Breast epithelium (tissue), 4 donors: ENCODE measurements at places on chromosomes 4 and X. TPM values are rescaled to one million over a fixed set of nuclear protein-coding genes. Genes with fewer than 3 reads are reported as not detected.

DNA sequence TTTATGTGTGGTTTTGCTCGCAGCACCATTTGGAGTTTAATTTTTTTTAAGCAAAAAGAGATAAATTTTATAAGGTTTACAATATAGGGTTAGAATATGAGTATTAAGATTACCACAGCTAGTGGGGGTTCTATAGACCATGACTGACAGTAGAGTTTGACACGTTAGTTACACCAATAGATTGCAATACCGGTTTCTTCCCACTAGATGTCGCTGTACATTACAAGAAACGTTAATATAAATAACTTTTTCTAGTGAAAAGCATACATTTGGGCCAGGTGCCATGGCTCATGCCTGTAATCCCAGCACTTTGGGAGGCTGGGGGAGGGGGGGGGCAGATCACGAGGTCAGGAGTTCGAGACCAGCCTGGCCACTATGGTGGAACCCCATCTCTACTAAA is 433.6 kb downstream of the MAGEB5 start:
- H3K36me3 ChIP-seq = no peaks in the 10 kb centered on the region
- no peak overlapping the region for H3K4me3 ChIP-seq
- no peak for DNase-seq
- no peak overlapping the region for H3K27ac ChIP-seq
- no peaks in the 10 kb centered on the region for H3K4me1 ChIP-seq
- H3K27me3 ChIP-seq = no peaks in the 10 kb centered on the region

DNA sequence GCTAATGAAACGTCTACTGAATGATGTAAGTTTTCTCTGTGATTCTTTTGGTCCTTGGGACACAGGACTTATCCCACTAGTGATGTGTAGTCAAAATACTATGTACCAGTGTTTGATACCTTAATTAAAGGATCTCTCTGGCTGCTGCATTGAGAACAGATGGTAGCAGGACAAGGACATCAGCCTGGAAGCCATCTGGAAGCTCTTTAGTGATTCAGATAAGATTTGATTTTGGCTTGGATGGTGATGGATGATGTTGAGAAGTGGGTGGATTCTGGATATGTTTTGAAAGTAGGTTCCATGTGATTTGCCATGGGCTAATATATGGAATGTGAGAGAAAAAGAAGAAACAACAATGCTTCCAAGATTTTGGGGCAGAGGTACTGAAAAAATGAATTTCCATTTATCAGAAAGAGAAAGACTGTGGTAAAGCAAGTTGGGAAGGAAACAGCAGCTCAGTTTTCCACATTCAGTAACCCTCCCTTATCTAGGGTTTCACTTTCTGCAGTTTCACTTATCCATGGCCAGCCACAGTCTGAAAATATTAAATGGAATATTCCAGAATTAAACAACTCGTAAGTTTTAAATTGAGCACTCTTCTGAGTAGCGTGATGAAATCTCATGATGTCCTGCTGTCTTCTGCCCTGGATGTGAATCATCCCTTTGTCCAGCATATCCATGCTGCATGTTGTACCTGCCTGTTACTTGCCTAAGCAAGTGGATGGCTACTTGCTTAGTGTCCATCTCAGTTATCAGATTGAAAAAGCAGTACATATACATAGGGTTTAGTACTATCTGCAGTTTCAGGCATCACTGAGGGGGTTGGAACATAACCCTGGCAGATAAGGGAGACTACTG is 15.6 kb downstream of the CD38 start:
- DNase-seq = no peak
- no peak overlapping the region for H3K4me3 ChIP-seq
- H3K36me3 ChIP-seq = no peaks in the 10 kb centered on the region
- no peak overlapping the region for H3K27ac ChIP-seq

DNA sequence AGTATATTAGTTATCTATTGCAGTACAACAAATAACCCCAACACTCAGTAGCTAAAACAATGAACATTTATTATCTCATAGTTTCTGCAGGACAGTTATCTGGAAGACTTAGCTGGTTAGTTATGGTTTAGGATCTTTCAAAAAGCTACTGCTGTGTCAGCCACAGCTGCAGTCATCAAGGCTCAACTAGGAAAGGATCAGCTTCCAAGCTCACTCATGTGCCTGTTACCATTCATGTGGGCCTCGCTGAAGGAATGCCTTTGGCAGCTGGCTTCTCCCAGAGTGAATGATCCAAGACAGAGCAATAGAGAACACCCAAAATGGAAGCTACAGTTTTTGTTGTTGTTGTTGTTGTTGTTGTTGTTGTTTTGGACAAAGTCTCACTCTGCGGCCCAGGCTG is 13.5 kb upstream of the PRSS48 start:
- H3K36me3 ChIP-seq = no peaks in the 10 kb centered on the region
- DNase-seq = no peak
- H3K27me3 ChIP-seq = no peaks in the 10 kb centered on the region
- H3K4me3 ChIP-seq = no peak overlapping the region
- H3K4me1 ChIP-seq = no peaks in the 10 kb centered on the region

DNA sequence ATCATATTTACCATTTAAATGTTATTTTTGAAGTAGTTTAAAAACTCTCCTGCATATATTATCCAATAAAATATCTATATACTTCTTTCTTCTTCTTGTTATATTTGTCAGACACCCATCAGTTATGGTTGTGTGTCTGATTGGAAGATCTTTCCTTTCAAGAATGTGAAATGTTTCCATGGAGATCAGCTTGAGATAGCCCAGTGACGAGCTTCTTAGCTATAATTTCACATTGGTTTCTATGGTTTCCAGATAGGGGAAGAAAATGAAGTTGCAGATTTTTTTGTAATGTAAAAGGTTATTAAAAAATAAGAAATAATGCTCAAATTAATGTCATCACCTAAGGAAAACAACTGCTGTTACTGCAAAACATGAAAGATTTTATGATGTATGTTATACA is 189.0 kb downstream of the COX7B2 start:
- DNase-seq = no peak
- H3K4me1 ChIP-seq = no peaks in the 10 kb centered on the region
- H3K36me3 ChIP-seq = no peaks in the 10 kb centered on the region
- no peak overlapping the region for H3K27ac ChIP-seq
- no peak overlapping the region for H3K4me3 ChIP-seq
- no peaks in the 10 kb centered on the region for H3K27me3 ChIP-seq

The POU3F4 gene
- total RNA-seq = not detected

GRCh38 chr4:154078504-154079350 is 289.8 kb upstream of the SFRP2 start:
- H3K36me3 ChIP-seq = no peaks in the 10 kb centered on the region
- no peaks in the 10 kb centered on the region for H3K4me1 ChIP-seq
- no peak overlapping the region for H3K27ac ChIP-seq

The PNMA6F gene
- total RNA-seq = not detected

DNA sequence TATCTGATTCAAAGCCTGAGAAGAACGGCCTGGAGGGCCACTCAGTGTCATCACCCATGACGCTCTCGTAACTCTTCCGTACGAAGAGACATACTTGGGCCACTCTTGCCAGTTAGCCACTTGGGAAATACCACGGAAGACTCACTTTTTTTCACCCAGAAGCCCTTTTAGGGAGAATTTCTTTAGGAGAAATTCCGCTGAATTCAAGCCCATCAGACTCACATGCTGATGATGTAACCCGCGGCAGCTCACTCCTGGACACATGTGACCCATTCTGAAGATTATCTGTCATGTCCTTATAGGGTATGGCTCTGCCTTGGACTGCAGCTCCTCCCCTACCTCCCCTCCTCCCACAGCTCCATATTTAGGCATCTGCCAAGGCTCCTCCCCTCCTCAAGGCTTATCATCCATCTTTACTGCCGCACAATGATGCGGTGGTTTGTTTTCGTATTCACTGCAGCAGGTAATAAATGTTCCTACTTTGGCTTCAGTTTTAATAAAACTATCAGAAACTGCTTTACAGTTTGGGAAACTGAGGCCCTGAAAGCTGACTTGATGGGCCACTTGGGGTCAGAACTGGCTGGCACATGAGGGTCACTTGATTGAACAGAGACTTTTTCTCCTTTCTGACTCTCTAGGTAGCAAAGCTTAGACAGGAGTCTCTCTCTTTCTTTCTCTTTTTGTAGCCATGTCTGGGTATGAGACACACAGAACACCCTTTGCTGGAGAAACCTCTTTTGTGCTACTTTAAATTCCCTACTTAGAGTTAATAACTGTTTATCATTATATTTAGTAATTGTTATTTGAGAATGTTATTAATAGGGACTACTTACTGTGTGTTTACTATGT is 42.1 kb downstream of the RHOH start:
- H3K27me3 ChIP-seq = no peaks in the 10 kb centered on the region
- H3K36me3 ChIP-seq = no peaks in the 10 kb centered on the region
- no peak for DNase-seq
- H3K27ac ChIP-seq = no peak overlapping the region
- H3K4me1 ChIP-seq = no peaks in the 10 kb centered on the region
- no peak overlapping the region for H3K4me3 ChIP-seq

DNA sequence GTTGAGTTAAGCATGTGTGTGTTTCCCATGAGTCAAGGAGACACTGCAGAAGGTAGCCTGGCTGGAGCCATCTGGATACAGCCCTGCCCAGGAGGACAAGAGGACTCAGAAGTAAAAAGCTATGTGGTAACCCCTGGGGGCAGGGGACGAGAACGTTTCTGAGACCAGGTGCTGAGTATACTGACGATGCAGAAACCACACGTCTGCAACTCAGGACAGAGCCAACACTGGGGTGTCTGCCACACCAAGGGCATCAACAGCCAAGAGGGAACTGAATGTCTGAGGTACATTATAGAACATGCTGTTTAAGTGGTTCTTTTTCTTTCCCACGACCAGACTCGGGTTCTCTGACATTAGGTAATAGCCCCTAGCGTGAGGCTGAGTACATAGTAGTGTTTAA is 94.1 kb upstream of the GPR34 start:
- H3K4me1 ChIP-seq = no peaks in the 10 kb centered on the region
- H3K36me3 ChIP-seq = no peaks in the 10 kb centered on the region
- H3K27ac ChIP-seq = no peak overlapping the region
- H3K4me3 ChIP-seq = no peak overlapping the region
- H3K27me3 ChIP-seq = peaks cover 16% of the 10 kb centered on the region

The ZNF185 gene
- 19.5 TPM for total RNA-seq

- H3K4me1 ChIP-seq = no peaks in the 10 kb centered on the region
- H3K27me3 ChIP-seq = no peaks in the 10 kb centered on the region
- H3K4me3 ChIP-seq = no peak overlapping the region
- H3K27ac ChIP-seq = no peak overlapping the region
- DNase-seq = no peak
These were observed 18.0 kb downstream of the RPS3A start for GRCh38 chr4:151117371-151117962.

The RBPJ gene
- 64.9 TPM for total RNA-seq

GRCh38 chrX:44261286-44261685 is 82.2 kb downstream of the EFHC2 start:
- H3K4me1 ChIP-seq = no peaks in the 10 kb centered on the region
- DNase-seq = no peak
- H3K4me3 ChIP-seq = no peak overlapping the region
- peaks cover 11% of the 10 kb centered on the region for H3K27me3 ChIP-seq

- no peaks in the 10 kb centered on the region for H3K36me3 ChIP-seq
- no peaks in the 10 kb centered on the region for H3K4me1 ChIP-seq
- no peak for DNase-seq
- no peak overlapping the region for H3K4me3 ChIP-seq
These were observed 471.8 kb downstream of the KCNIP4 start for GRCh38 chr4:21476757-21477156.

The F11 gene
- total RNA-seq = not detected

GRCh38 chrX:19799319-19800182 is 87.8 kb downstream of the SH3KBP1 start:
- no peak overlapping the region for H3K4me3 ChIP-seq
- H3K27ac ChIP-seq = no peak overlapping the region

GRCh38 chrX:30643313-30643821 is 9.9 kb upstream of the GK start:
- no peaks in the 10 kb centered on the region for H3K36me3 ChIP-seq
- H3K27me3 ChIP-seq = no peaks in the 10 kb centered on the region
- H3K27ac ChIP-seq = no peak overlapping the region
- no peaks in the 10 kb centered on the region for H3K4me1 ChIP-seq
- no peak overlapping the region for H3K4me3 ChIP-seq
- DNase-seq = no peak

GRCh38 chrX:18026166-18026565 is 165.1 kb upstream of the RAI2 start:
- H3K27me3 ChIP-seq = peaks cover 32% of the 10 kb centered on the region
- H3K27ac ChIP-seq = no peak overlapping the region
- H3K36me3 ChIP-seq = no peaks in the 10 kb centered on the region
- no peak for DNase-seq
- H3K4me3 ChIP-seq = no peak overlapping the region

The CEP135 gene
- 4.8 TPM for total RNA-seq

GRCh38 chr4:30757357-30757756 is 37.2 kb downstream of the PCDH7 start:
- DNase-seq = no peak
- no peaks in the 10 kb centered on the region for H3K4me1 ChIP-seq
- no peaks in the 10 kb centered on the region for H3K27me3 ChIP-seq
- H3K4me3 ChIP-seq = no peak overlapping the region
- H3K36me3 ChIP-seq = no peaks in the 10 kb centered on the region

- peaks cover 5% of the 10 kb centered on the region for H3K27me3 ChIP-seq
- H3K4me1 ChIP-seq = no peaks in the 10 kb centered on the region
- DNase-seq = no peak
These were observed 1.1 kb downstream of the GPR78 start for GRCh38 chr4:8581094-8581861.

DNA sequence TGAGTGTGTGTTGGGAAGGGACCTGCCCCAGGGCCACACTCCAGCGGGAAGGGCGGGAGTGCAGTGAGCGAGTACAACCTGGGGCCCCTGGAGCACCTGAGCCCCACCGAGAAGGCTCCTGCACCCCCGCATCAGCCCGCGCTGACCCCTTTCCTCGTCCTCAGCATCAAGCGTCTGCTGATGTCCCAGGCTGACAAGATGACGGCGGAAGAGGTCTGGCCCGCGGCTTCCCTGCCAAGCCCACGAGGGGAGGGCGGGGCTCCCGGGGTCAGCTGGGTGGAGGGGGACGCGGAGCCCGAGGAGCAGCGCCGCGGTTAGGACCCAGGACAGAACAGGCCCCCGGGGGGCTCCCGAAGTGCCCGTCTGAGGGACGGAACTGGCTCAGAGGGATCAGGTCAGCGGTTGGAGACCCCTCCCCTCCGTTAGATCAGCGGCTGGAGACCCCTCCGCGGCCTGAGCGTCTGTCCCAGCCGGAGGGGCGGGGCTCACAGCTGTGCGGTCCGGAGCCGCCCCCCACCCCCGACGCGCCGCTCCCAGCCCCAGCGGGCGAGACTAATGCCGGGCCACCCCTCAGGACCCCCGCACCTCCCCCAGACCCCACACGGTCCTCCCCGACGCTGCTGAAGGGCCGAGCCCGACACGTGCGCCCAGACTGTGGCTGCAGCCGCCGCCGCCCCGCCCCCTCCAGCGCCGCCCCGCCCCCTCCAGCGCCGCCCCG is 6.7 kb downstream of the MYL5 start:
- H3K27ac ChIP-seq = peak overlapping the region; percentile 54
- no peaks in the 10 kb centered on the region for H3K36me3 ChIP-seq
- H3K4me1 ChIP-seq = peaks cover 10% of the 10 kb centered on the region
- peak; percentile 60 for DNase-seq
- H3K27me3 ChIP-seq = no peaks in the 10 kb centered on the region
- H3K4me3 ChIP-seq = peak overlapping the region; percentile 49

- peaks cover 39% of the 10 kb centered on the region for H3K27me3 ChIP-seq
- H3K4me3 ChIP-seq = peak overlapping the region; percentile 52
- H3K27ac ChIP-seq = peak overlapping the region; percentile 84
- H3K36me3 ChIP-seq = no peaks in the 10 kb centered on the region
- H3K4me1 ChIP-seq = no peaks in the 10 kb centered on the region
These were observed 44.2 kb downstream of the ZNF185 start for GRCh38 chrX:152942077-152942442.
